ENCODE measurements at places on chromosomes 7 and 10.

- no peak for DNase-seq
Measured at GRCh38 chr7:33685981-33686683, 219.2 kb upstream of the BMPER start.

DNA sequence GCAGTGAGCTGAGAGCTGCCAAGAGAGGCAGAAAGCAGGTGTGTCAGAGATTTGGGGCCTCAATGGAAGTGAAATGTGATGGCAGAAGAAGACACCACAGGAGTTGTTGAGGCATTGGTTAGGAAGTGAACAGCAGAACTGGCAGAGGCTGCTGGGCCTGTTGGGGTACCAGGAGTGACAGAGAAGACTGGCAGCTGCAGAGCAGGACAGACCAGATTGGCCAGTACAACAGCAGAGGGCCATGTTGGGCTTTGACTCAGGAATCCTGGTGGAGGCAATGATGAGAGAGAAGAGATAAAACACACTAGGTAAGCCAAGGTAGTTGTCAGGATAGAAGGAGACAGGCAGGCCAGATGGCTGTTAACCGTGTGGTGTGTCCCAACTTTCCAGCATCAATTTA lies 19.9 kb upstream of the HERPUD2 start:
- DNase-seq, result no peak

DNA sequence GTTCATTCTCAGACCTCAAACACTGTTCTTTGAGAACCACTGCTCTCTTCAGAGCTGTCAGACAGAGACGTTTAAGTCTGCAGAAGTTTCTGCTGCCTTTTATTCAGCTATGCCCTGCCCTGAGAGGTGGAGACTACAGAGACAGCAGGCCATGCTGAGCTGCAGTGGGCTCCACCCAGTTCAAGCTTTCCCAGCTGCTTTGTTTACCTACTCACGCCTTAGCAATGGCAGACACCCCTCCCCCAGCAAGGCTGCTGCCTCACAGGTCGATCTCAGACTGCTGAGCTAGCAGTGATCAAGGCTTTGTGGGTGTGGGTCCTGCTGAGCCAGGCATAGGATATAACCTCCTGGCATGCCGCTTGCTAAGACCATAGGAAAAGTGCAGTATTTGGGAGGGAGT lies 80.5 kb upstream of the CYP2C9 start:
- no peak for DNase-seq

DNA sequence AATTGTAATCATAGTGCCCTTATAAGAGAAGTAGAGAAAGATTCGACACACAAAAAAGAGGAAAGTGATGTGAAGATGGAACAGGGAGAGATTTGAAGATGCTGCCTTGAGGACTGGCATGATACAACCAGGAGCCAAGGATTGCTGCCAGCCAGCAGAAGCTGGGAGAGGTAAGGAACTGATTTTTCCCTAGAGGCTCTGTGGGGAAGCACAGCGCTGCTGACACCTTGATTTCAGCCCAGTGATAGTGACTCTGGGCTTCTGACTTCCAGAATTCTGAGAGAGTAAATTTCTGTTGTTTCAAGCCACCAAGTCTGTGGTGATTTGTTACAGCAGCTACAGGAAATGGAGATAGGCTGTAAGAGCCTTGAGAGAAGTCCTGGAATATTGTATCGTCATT lies 98.2 kb downstream of the RAB11FIP2 start:
- DNase-seq, result no peak

DNA sequence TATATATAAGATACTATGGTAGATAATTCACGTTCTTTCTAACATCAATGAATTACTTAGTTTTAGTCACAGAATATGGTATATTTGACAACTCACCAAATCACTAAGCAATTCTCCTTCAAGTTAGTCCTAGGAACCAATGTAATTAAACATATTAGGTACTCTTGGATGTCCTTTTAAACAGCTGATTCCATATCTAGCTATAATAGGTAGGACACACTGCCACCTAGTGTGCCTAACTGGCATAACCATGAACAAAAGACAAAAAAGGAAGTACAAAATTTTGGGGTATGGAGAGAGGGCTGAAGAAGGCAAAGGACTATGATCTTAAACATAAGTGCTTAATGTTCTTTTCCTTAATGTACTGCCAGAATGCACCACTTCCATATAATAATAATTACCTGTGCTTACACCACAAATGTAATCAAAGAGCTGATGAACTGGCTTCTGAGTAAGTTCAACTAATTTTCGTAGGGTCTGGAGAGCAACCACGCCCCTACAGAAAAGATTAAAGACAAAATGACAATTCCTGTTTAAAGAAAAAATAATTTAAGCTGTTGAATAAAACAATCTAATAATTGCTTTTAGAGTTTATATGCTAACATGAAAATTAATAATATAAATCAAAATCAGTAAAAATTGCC lies 28.7 kb downstream of the PNPLA8 start:
- no peak for DNase-seq

- DNase-seq, result no peak
Measured at GRCh38 chr10:68957654-68958053, 1.7 kb downstream of the DDX21 start.

GRCh38 chr7:90520484-90520883 lies 51.0 kb downstream of the PTTG1IP2 start:
- DNase-seq, result no peak

DNA sequence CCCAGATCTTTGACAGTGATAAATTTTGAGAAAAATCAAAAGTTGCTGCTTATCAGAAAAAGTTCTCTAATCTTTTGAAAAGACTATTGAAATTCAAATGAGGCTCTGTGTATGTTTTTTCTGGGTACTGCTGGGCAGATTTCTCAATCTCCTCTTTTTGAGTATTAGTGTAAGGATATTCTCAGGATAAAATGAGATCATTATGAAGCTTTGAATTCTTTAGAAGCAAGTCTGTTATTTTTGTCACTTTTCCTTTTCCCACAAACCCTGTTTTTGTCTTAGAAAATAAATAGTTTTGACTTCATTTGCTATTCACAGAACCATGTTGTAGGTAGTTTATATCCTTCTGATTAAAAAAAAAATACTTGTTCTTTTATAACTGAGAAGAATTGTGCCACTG lies 7.9 kb downstream of the STAM start:
- DNase-seq, result no peak

- DNase-seq, result no peak
Measured at GRCh38 chr10:48932831-48933664, 6.6 kb downstream of the LRRC18 start.

DNA sequence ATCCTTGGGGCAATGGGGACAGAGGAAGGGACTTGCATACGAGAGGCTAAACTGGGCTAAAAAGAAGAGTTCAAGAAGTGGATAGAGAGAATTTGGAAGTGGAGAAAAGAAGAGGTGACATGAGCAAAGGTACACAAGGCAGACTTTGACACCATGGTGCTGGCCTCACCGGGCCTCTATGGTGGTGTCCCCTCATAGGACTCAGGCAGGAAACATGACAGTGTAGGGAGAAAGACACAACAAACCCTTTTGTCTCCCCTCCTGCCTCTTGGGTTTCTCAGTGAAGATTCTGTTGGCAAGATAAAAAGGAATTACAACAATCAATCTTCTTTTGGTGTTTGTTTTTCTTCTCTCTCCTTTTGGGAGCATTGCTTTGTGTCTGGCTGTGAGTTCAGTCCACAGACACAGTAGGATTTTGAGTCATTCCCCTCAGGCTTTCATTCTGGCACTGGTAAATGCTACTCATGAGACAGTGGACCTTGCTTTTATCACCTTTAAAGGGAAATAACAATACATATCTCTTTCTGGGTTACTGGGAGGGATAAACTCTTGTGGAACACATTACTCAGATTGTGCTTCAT lies 827.7 kb downstream of the TNS3 start:
- no peak for DNase-seq

GRCh38 chr7:123492485-123492884 lies 41.9 kb downstream of the IQUB start:
- no peak for DNase-seq

- DNase-seq, result no peak
Measured at GRCh38 chr10:118017850-118018249, 28.9 kb downstream of the RAB11FIP2 start.

DNA sequence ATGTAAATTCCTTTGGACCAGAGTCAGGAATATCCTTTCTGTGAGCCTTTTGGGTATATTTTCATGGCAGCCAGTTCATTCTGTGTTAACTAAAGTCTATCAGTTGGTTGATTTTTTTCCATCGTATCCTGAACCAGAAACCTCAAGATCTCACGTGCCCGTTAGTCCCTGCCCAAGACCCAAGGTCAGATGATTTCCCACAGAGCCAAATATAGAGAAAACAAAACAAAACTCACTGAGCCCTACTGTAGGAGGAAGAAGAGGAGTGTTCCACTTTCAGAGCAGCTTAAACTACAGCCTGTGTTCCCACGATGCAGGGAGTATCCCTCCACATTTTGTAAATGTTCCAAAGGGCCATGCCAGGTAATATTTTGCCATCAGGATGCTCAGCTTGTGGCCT lies 96.0 kb upstream of the ADO start:
- DNase-seq, result no peak

- DNase-seq, result no peak
Measured at GRCh38 chr7:139361523-139361922, 1.8 kb downstream of the LUC7L2 start.

GRCh38 chr7:158802535-158803366 lies 26.6 kb downstream of the ESYT2 start:
- no peak for DNase-seq
